Spleen (tissue), 13 donors: ENCODE measurements at places on chromosomes 6 and 20. TPM values are rescaled to one million over a fixed set of nuclear protein-coding genes. Genes with fewer than 3 reads are reported as not detected.

CLIC5 gene
- polyA plus RNA-seq: 2.8 TPM

DNA sequence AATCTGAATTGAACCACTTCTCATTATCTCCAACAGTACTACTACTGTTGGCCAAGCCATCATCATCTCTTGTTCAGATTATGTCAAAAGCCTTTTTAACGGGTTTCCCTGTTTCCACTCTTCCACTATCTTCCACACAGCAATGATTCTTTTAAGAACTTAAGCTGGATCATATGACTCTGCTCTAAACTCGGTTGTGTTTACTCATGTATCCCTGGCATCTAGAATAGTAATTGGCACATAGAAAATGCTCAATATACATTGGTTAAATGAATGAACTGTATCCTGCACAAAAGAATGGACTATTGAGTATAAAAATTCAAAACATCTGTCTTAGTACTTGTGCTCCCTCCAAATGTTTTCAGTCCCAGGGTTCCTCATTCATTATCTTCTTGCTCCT is 2.8 kb upstream of the COX7A2 start:
- no peak for DNase-seq

GRCh38 chr6:134481966-134482365 is 164.1 kb upstream of the SGK1 start:
- no peak for DNase-seq

GRCh38 chr6:125906158-125906998 is 50.2 kb upstream of the HINT3 start:
- no peak for DNase-seq

GRCh38 chr6:15153191-15153590 is 92.7 kb upstream of the JARID2 start:
- DNase-seq: no peak

DNA sequence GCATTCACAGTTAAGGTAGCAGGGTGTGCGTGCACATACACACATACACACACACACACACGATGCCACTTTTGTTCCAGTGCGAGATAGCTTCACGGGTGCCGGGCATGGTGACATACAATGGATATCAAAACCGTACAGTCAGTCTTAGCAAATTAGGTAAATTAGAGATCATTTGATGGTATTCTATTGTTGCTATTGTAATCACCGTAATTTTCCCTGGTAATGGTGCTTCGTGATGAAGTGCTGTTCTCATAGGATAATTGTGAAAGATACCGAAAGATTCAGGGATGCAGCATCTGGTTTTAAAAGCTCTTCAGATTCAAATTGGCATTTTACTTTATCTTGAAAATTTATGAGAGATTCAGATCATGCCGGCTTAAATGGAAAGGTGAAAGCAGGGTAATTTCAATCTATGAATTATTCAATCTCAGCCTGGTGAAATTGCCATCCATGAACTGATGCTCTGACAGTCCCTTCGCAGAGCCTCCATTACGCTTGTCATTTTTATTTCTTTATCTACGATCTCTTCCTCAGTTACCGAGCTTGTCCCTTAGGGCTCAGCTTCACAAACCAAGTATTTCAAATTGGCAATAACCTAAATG is 71.3 kb upstream of the SOX4 start:
- DNase-seq: no peak

GRCh38 chr6:157773248-157773773 is 49.7 kb upstream of the SNX9 start:
- DNase-seq: no peak
